ENCODE measurements at places on chromosomes 11 and 22.

DNA sequence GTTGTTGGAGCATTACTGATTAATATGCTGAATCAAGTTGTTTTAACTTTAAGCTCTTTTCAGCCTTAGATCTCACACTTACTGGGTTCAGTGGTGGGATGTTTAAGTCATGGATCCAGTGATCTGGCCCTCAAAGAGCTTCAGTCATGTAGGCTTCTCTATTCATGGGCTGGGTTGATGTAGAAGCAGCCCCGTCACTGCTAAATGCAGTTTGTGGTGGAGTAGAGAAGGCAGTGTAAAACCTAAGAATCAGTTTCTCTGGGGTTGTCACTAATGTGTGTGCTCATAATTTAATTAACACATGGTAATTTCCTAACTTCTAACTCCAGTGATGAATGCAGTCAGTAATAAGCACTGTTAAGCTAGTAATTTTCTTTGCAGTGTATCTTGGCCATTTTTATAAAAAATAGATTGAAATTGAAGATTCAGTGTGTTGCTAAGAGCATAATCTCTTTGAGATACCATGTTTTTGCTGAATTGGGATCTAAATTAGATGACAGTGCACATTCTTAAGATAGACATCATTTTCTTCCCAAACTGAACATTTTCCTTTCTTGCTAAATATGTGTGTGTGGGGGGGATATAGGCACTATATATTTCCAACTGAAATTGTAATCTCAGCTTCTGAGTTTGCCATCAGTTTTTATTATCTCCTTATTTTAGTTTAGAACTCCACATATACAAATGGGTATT lies 9.0 kb downstream of the SPCS2 start:
- no peak for DNase-seq

DNA sequence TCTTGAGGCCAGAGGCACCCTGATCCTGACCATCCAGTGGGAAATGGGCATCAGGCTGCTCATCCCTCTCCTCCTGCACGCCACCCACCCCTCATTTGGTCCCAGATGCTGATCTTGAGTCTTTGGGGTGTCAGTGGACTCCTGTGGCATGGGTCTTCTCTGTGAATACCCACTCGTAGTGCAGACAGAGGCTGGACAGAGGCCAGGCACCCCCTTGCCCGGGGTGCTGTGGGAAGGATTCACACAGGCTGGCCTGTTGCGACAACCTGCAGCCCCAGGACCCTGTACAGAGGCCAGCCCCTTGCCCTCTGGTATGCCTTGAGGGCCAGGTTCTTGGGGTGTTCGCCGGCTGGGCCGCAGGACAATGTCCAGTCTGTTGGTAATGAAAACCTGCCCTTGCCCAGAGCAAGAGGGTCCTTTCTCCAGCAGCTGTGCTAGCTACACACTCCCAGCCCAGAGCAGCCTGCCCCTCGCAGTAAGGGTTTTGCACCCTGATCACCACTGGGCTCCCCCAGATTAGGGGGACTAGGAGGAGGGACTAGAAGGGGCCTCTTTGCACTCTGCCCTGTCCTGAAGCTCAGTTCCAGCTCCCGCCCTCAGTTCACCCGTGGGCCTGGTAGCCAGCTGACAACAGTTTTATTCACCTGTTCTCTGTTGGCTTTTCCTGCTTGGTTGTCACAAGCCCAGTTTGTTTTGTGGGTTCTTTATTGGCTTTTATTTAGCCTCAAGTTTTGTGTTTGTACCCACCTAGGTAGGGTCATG lies 76.0 kb downstream of the BCR start:
- DNase-seq = no peak

DNA sequence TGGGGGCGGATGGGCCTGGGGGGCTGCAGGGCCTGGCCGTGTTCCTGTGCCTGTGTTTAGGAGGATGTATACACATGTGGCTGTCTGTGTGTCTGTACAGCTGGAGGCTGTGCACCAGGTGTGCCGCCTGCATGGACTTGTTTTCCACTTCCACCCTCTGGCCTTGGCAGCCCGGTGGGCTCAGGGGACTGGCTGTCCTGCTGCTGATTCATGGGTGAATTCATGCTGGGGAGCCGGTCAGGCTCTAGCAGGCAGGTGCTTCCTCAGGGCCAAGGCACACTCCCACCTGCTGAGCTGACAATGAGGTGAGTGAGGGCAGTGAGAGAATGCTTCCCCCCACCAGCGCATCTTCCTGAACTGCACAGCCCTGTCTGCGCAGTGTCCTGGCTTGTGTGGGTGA lies 88.4 kb downstream of the CCDC81 start:
- no peak for DNase-seq

- DNase-seq = peak; percentile 22
Measured at GRCh38 chr22:24564376-24565058, 8.7 kb downstream of the SNRPD3 start.

- no peak for DNase-seq
Measured at GRCh38 chr11:31022080-31022479, 347.5 kb downstream of the DCDC1 start.

GRCh38 chr22:48902001-48902869 lies 925.4 kb downstream of the BRD1 start:
- no peak for DNase-seq

DNA sequence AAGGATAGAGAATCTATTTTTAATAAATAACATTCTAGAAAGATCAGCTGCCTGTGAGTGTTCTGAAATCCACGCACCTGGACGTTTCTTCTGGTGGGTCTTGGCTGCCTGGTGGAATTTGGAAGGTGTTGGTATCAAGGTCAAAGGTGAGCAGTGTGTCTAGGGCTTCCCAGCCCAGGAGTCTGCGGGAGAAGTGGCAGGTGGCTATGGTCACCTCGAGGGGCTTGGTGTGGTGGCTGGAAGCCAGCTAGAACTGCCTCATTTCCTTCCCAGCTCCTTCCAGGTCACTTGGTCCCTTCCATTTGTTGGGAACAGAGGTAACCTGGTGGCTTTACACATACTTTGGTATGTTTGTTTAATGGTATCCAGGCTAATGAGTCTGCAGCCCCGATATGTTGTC lies 41.4 kb downstream of the NAT10 start:
- DNase-seq = no peak

DNA sequence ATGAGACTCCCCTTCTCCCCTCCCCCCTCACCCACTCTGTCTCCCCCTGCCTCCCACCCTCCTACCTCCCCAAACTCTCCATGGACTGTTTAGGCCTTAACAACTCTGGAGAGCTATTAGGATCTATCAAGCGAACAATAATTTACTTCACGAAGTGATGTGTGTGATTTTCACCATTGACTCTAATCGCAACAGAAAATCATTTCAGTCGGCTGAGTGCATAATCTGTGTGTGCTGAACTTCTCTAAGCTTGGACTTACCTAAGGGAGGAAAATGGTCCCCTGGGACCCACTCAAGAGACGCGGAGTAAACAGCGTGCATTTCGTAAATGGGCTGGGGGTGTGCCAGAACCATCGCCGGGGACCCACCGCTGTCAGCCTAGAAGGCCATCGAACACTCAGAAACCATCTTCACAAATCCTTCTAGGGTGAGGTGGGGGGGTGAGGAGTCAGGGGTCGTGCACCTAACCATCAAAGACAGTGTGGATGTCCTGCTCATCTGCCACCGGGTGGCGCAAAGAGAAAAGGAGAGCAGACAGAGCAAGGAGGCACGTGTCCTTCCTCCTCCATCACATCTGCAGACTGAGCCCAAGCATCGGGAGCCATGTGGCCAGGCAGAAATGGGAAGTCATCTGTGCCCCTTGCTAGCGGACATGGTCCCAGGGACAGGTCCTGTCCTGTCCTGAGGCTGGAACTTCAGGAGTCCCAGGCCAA lies 62.1 kb upstream of the NUP50 start:
- peak; percentile 83 for DNase-seq

DNA sequence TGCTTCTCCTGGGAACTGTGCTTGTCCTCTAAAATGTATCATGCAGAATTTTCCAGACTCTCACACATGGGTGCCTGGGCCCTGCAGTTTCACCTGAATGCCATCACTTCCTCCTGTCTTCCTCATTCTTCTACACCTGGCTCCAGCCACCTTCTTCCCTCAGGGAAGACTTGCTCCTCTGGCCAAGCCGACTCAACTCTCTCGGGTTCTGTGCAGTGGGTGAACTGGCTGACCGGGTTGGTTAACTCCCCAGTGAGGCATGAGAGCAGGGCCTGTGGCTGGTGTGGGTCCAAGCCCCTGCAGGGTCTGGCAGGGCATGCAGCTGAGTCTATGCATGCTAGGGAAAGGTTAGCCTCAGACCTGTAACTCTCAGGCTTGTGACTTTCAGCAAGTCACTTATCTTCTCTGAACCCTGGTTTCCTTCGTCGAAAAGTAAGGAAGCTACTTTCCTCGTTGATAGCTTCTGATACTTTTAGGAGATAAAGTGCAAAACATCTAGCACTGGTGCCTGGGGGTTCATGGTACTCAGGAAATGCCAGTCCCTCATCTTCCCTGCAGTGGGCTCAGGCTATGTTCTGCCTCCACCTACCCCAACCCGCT lies 11.9 kb downstream of the CD82 start:
- no peak for DNase-seq

DNA sequence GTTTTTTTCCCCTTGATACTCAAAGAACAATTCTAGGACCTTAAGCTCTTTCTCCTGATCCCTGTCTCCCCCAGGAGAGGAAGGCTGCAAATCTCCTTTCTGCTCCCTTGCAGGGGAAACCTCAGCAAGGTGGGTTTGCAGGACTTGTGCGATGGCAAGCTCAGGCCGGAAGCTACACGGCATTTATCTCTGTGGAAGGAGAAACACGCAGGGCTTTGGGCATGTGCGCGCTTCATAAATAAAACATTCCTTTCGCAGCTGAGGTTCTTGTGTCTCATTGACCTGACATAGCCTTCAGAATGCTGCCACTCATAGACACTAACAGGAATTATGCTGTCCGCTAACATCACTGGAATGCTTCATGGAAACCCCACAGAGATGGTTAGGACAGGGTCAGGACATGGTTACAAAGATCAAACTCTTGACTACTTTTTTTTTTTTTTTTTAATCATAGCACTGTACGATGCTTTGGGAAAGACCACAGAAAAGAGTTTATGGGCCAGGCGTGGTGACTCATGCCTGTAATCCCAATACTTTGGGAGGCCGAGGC lies 42.6 kb downstream of the SLN start:
- no peak for DNase-seq

- no peak for DNase-seq
Measured at GRCh38 chr11:112176077-112176476, 765 bp downstream of the BCO2 start.

All from MCF 10A (cell line).